ENCODE measurements at places on chromosomes 3 and 15.

GRCh38 chr15:34609102-34610057, 25.9 kb upstream of the GOLGA8B start:
- no peak for DNase-seq

- no peak for DNase-seq
Measured at GRCh38 chr15:26372706-26373105, 400.2 kb downstream of the GABRB3 start.

- DNase-seq: no peak
Measured at GRCh38 chr3:172561897-172562640, 38.8 kb upstream of the TNFSF10 start.

GRCh38 chr3:148175214-148175613, 522.5 kb upstream of the AGTR1 start:
- peak; percentile 48 for DNase-seq

GRCh38 chr15:79160211-79160610, 69.6 kb upstream of the RASGRF1 start:
- DNase-seq: no peak

DNA sequence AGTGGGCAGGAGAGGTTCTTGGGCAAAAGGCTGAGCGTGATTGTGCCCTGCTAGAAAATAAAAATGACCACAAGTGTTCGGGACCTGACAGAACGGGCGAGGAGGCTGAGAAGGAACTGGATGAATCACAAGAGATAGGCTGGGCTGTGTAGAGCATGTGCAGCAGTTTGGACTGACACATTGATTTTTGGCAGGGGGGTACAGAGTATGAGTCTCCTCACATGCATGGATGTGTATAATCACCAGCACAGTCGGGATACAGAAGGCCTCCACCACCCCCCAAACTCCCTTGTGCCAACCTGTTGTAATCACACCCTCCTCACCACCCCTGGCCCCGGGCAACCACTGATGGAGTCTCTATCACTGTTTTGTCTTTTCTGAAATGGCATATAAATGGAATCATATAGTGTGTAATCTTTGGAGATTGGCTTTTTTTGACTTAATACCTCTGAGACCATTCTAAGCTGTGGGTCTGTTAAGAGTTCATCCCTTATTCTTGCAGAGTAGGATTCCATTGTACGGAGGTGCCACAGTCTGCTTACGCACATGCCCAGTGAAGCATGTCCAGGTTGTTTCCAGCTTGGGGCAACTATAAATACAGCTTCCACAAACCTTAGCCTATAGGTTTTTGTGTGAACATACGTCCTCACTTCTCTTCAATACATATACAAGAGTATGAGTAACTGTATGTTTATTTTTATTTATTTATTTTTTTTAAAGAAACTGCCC, 438.8 kb downstream of the FOXP1 start:
- no peak for DNase-seq

DNA sequence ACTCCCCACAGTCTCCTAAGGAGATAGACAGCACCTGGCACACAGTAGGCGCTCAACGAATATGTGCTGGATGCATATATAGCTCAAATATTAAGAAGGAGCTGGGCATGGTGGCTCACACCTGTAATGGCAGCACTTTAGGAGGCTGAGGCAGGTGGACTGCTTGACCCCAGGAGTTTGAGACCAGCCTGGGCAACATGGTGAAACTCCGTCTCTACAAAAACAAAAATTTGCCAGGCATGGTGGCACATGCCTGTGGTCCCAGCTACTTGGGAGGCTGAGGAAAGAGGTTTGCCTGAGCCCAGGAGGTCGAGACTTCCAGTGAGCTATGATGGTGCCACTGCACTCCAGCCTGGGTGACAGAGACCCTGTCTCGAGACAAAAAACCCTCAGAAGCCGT, 37.4 kb downstream of the UMPS start:
- DNase-seq: no peak

DNA sequence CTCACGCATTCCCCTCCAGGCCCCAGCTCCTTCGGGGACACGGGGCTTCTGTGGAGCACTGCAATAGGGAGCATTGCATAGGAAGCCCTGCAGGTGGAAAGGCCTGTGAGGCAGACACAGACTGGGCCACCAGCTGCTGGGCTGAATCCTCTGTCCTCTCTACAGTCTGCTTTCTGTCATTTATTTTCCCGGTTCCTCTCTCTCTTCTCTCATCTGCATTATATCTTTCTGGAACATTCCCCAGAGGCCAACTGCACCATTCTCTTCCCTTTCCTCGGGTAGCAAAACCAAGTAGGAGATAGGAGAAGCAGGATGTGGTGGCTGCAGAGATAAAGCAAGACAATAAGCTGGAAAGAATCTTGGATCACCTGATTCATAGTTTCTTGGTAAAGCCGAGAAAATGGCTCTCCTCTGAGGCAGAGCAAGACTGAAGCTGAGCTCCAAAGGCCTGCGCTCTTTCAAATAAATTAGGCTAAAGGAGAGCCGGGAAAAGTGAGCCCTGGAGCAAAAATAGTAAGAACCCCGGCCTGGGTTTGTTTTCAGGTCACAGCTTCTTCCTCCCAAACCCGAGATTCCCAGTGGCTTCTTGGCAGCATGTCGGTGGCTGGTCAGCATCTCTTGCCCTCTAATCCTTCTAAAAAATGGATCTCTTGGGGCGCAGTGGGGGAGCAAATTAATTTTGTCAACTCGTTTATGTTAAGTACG, 5.3 kb downstream of the TM4SF4 start:
- DNase-seq: no peak

- DNase-seq: no peak
Measured at GRCh38 chr15:69854001-69854400, 243.7 kb downstream of the TLE3 start.

- DNase-seq: no peak
Measured at GRCh38 chr3:9955611-9956352, 3.6 kb upstream of the PRRT3 start.

DNA sequence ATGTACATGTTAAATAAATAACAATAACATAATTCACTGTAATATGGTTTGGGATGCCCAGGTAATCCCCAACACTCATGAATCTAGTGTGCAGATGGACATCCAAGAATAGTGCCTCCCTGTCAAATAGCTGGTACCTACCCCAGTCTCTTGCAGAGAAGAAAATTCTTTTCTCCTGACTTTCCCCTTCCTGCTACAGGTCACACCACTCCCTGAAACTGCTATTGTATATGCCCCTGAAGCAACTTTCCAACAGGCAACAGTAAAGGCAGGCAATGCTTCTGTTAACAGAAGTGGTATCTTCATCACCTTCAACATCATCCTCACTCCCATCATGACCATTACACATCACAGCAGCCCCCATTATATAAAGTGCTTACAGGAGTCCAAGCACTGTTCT, 431.6 kb downstream of the MAGI1 start:
- no peak for DNase-seq

- DNase-seq: peak; percentile 40
Measured at GRCh38 chr15:77840991-77841775, 208.5 kb upstream of the LINGO1 start.

DNA sequence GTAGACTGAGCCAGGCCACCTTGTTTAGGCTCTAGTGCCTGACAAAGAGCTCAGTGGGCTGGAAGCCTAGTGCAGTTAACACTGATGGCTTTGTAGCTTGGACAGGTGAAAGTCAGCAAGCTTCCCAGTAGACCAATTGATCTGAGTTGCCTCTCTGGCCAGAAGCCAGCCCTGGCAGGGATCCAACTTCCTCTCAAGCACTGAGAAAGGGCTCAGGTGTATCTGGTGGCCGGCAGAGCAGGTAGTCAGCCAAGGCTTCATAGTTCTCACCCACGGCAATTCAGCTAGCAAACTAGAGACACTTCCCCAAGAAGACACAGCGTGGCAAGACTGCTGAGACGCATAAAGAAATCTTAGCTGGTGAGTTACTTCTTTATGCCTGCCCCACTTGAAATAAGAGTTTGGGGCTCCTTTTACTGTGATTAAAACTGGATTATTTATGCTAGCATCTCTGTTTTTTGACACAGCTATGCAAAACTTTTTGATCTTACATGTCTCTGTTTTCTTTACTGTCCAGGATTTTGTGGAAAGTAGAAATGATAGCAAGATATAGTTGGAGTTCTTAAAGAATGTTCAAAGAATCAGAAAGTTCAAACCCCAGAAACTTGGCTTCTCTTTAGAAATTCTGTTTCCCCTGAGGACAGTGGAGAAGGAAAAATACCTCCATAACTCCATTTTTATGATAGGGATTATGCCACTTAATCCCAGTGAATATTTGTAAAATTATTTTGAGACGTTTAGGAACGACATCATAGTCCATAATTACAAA, 8.4 kb upstream of the CA12 start:
- no peak for DNase-seq

- DNase-seq: no peak
Measured at GRCh38 chr3:129584631-129585030, 21.8 kb downstream of the PLXND1 start.

DNA sequence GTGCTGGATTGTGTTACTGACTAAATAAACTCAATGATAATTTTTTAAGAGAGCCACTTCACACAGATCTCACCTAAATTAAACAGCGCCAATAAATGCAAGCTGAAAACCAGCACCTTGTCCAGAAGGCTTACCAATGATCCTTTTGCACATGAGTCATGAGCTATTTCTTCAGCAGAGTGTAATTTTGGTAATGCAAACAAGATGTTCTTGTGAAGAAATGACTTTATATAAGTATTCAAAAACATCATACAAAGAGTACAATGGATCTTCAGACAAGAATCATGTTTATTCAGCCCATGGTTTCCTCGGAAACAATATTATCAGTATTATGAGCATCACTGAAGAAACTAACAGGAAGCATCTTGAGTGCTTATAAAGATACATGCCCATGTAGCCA, 263.8 kb upstream of the UBE2E2 start:
- no peak for DNase-seq

GRCh38 chr15:75531041-75531450, 48.1 kb downstream of the PTPN9 start:
- DNase-seq: peak; percentile 43

- DNase-seq: no peak
Measured at GRCh38 chr3:127700406-127700805, 27.7 kb downstream of the ABTB1 start.

DNA sequence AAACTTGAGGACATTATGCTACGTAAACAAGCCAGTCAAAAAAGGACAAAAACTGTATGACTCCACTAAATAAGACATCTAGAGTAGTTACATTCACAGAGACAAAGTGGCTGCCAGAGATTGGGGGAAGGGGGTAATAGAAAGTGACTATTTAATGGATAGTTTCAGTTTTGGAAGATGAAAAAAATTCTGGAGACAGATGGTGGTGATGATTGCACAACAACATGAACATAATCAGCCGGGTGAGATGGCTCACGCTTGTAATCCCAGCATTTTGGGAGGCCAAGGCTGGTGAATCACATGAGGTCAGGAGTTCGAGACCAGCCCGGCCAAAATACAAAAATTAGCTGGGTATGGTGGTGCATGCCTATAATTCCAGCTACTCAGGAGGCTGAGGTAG, 40.6 kb downstream of the DPP8 start:
- peak; percentile 75 for DNase-seq

DNA sequence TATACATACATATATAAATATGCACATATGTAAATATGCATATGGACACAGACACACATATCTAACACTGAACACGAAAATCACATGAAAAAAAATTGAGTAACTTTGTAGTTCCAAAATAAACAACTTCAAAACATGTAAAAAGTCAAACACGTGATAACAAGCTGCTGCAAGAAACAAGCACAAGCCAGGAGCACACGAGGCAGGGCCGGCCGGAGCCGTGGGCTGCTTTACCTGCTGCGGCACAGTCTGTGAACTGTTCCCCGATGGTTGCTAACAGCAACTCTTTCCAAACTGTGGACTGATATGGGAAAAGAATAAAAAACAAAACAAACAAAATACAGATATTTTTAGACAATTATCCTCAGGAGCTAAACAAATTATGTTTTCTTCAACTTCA, 31.6 kb downstream of the EIF4E3 start:
- no peak for DNase-seq

GRCh38 chr15:25230442-25230841, 208.4 kb downstream of the UBE3A start:
- no peak for DNase-seq

DNA sequence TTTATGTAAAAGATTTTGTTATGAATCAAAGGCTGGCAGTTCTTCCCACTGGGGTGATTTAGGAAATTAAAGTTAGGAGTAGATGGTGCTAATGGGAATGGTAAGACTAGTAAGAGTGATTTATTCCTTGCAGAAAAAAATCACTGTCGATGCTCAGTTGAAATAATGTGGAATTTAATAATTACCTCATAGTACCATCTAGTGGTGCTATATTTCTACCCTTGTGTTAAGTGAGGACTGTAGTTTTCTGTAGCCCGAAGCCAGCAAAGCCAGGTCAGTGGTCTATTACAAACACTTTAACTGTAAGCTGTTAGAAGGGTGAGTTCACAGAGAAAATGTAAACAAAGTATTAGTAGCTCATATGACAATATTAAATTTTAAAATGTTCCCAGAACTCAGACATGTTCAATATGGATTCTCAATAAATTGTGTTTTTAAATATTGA, 39.5 kb upstream of the GOLGA8J start:
- no peak for DNase-seq

DNA sequence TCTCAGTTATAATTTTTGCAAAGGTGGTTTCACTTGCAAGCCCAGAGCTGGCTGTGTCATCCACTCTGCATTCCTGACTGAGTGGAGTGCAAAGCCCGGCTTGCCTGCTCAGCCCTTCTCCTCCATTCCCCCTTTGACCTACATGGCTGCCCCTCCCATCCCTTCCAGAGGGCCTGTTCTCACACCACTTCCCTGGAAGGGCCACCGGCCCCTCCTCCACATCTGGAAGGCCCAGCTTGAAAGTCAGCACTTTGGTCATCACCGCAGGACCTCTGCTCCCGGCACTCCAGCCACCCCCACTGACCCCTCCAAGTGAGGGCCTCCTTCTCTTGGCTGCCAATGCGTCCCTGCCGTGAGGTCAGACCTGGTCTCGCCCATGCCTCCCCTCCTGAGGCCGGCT, 74.1 kb upstream of the RNF7 start:
- DNase-seq: no peak

- DNase-seq: no peak
Measured at GRCh38 chr3:26962492-26963360, 340.2 kb downstream of the LRRC3B start.

GRCh38 chr3:148999806-149000205, 8.5 kb downstream of the GYG1 start:
- no peak for DNase-seq

GRCh38 chr3:142910280-142910679, 21.4 kb upstream of the PCOLCE2 start:
- DNase-seq: no peak

- DNase-seq: no peak
Measured at GRCh38 chr15:63565536-63566186, 31.5 kb upstream of the FBXL22 start.

DNA sequence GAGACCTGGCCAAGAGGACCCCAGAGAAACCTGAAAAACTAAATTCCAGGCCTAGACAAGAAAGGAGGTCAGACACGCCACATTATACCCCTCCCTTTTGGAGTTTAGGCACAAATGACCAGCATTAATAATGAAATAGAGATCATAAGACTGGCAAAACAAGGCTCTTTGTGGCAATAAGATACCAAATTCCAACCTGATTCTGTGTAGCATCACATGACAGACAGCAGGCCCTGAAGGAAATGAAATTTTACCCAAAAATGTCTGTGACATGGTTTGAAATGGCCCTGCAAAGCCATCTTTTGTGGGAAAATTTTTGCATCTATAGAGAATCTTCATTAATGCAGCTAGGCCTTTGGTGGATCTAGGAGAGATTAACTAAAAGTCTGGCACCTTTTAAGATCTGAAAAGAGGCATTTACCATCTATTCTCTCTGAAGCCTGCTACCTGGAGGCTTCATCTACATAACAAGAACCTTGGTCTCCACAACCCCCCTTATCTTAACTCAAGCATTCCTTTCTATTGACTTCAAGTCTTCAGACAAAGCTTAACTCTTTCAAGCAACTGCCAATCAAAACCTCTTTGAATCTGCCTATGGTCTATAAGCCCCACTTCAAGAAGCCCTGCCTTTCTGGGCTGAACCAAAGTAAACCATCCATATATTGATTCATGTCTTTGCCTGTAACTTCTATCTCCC, 8.0 kb downstream of the FAM174B start:
- DNase-seq: no peak

Measured in GM04504 (cell line).